BJ (cell line): ENCODE measurements at places on chromosomes 3 and 15. TPM values are rescaled to one million over a fixed set of nuclear protein-coding genes. Genes with fewer than 3 reads are reported as not detected.

DNA sequence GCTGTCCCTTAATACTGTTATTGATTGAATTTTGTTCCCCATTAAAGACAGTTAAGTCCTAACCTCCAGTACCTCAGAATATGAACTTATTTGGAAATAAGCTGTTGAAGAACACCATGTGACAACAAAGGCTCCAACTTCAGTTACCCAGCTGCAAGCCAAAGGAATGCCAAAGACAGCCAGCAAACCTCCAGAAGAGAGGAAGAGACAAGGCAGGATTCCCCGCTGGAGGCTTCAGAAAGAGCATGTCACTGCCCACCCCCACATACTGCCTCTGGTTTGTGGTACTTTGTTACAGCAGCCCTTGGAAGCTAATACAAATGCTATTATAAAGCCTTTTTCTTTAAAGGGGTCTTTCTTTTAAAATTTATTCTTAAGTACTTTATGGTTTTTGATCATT, 18.4 kb upstream of the NEK10 start:
- DNase-seq, result no peak

- DNase-seq, result no peak
Measured at GRCh38 chr3:115915061-115915460, 291.8 kb downstream of the GAP43 start.

DNA sequence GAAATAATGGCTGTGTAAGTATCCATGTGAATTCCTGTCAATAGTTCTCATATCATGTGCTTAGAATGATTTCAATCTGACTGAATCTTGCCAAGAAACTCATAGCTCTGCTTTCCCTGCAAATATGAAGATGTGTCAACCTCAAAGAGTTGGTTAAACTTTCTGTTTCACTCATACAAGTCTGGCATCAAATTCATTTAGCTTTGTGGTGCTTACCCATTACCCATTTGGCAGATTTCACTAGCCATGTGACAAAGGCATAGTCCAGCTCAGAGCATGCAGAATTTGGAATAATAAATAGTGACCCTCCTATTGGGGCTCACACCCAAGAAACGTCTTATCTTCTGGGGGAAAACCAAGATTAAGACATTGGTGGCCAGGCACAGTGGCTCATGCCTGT, 256.6 kb upstream of the TPRG1 start:
- no peak for DNase-seq

DNA sequence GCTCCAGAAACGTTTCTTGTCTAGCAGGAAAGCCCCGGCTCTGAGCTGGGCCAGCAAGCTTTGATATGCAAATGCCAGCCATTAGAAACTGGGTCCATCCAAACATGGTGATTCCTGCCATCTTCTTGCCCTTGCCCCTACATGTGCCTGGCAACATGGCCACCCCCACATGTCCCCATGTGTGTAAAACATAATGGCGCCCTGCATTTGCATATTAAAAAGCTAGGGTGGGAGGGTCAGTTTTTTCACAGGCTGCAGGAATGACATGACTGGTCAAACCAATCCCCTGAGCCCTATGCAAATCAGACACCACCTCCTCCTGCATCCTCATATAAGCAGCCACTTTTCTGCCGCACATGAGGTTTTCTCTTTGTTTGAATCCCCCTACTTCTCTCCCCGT, 21.2 kb downstream of the GPR156 start:
- no peak for DNase-seq

DNA sequence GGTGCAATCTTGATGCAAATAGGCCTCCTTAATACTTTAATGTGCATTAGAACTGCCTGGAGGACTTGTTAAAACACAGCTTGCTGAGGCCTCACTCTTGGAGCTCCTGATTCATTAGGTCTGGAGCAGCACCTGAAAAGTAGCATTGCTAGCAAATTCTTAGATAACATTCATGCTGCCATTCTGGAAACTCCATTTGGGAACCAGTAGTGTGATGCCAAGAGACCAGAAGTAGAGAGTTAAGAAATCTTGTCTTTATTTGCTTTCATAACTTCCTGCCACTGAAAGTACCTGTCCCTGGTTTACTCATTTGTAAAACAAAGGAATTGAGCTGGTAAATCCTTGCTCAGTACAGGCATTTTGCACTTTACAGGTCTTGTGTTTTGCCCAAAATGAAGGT, 72.0 kb downstream of the RAP2B start:
- DNase-seq, result no peak

- no peak for DNase-seq
Measured at GRCh38 chr15:40010686-40011085, 28.3 kb downstream of the SRP14 start.

GRCh38 chr3:171542976-171543375, 82.8 kb upstream of the TNIK start:
- DNase-seq, result no peak

- DNase-seq, result no peak
Measured at GRCh38 chr3:9352917-9353752, 9.7 kb upstream of the THUMPD3 start.

GRCh38 chr3:37701734-37702433, 159.8 kb upstream of the CTDSPL start:
- DNase-seq, result no peak

GRCh38 chr3:37492468-37492867, 318.1 kb upstream of the LRRFIP2 start:
- DNase-seq, result no peak

DNA sequence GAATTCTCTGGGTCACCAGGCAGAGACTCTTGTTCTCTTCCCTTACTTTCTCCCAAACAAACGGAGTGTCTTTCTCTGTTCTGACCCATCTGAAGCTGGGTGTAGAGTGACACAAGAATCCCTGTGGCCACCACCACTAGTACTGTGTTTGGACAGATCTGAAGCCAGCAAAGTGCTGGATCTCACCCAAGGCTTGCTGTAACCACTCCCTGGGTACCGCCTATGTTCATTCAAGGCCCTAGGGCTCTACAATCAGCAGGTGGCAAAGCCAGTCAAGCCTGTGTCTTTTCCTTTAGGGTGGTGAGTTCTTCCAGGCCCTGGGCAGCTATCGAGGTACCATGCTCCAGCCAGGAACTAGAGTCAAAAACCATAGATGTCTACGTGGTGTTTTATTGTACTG, 149.2 kb upstream of the CTNNB1 start:
- no peak for DNase-seq

DNA sequence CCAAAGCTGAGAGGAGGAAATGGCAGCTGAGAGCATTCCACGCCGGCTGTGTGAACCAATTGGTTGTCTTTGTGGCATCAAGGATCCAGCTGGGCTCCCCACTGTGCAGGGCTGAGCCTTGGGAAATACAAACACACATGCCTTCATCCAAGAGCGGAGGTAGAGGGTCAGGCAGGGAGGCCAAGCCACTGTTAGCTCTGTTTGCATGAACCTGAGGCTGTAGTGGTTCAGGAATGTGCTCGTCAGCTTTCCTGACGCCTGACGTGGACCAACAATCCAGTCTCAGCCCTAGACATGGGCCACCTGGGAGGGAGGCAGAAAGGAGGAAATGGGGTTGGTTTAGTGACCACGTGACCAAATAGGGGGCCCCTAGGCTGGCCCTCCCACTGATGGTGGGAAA, 276.9 kb downstream of the TLE3 start:
- DNase-seq, result no peak

DNA sequence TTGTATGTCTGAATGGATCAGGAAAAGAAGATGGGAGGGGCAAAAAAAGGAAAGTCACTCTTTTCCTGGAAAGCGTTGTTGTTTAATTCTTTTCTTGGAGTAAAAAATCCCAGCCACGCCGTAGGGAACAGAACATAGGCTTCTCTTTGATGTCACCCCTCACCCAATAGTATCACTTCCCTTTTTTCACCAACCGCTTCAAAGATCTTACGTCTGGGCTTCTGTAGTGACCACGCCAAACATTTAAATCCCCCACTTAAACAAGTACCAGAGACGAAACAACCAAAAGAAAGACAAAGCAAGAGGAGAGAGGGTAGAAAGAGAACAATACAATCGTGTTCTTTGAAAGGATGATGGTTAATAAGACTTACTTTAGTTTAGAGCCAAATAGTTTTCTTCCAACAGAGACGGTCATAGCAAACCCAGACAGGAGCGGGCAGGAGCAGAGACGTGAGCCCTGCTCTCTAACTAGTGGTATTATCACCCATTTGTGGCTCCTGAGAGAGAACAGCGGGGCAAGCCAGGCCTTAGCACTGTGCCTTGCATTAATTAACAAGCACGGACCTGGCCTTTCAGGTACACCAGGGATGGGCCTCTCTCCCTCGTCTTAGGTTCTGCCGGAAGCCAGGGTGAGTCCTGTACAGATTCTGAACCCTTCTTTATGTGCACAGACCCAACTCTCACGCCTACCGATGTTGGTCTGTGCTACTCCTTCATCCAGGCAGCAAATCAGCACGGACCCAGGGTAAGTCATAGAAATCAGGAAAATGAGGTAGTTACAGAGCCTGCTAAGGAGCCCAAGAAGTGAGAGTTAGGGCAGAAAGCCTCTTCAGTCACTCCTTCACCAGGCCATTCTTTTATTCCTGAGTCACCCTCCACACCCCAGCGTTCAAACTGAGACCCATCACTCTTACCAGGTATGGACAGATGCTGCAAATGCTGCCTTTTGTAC, 28.2 kb upstream of the BCL6 start:
- no peak for DNase-seq

- DNase-seq, result no peak
Measured at GRCh38 chr3:48661501-48662144, 1.1 kb downstream of the CELSR3 start.

GRCh38 chr3:171531716-171532115, 71.5 kb upstream of the TNIK start:
- DNase-seq, result no peak

DNA sequence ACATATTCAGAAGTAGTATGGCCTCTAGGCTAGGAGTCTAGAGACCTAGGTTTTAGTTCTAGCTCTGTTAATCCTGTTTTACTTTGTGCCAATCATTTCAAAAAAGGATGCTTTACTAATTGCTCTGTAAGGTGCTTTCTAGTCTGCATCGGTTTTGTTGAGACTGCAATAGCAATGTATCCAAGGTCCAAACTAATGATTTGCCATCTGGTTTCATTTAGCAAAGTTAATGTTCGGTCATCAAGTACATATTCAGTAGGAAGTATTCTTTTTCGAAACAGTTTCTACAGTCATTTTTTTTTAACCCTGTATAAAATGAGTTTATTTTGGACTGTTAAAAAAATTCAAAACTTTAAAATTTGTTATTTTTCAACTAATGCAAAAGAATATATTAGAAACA, 2.0 kb upstream of the GALK2 start:
- no peak for DNase-seq

GRCh38 chr15:38740206-38740605, 175.6 kb upstream of the RASGRP1 start:
- no peak for DNase-seq

DNA sequence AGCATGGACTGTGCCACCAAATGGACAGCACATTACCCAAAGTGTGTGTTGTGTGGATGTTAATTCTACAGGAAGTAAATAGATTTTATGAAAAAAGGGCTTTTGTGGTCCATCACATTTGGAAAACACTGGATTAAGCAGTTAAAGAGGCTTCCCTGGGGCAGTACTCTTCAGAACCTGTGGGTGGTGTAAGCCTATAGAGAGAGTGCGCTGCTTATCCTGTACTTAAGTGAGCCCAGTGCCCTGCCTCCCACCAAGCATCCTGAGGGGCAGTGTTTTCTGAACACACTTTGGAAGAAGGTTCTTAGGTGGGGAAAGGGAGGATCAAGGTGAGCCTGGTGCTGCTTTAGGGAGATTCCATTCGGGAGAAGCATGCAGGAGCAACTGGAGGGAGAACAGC, 10.9 kb downstream of the TTLL3 start:
- DNase-seq, result no peak

- no peak for DNase-seq
Measured at GRCh38 chr3:152197451-152197850, 71.3 kb upstream of the MBNL1 start.

- DNase-seq, result no peak
Measured at GRCh38 chr15:63551400-63551799, 45.8 kb upstream of the FBXL22 start.

DNA sequence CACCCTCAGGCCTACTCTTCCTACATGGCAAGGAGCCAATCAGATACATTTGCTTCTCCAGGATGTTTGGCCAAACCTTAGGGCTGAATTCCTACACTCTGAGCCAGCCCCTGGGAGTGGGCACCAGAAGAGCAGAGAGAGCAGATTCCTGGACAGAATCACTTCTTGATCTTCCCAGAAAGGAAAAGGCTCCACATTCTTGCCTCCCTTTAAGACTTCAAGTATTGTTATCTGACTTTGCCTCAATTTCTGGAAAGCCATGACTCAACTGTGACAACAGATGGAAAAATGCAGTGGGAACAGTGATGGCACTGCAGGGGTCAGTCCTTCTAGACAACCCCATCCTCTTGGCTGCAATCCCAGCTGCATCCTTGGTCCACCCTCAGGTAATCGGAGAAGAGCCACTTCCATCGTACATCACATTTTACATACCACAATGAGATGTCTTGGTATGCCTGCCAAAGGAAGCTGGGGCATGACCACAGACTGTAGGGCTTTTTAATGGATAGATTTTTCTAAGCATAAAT, 21.0 kb downstream of the SLCO2A1 start:
- peak; percentile 65 for DNase-seq

GRCh38 chr3:134931045-134931785, 136.2 kb downstream of the EPHB1 start:
- DNase-seq, result no peak

DNA sequence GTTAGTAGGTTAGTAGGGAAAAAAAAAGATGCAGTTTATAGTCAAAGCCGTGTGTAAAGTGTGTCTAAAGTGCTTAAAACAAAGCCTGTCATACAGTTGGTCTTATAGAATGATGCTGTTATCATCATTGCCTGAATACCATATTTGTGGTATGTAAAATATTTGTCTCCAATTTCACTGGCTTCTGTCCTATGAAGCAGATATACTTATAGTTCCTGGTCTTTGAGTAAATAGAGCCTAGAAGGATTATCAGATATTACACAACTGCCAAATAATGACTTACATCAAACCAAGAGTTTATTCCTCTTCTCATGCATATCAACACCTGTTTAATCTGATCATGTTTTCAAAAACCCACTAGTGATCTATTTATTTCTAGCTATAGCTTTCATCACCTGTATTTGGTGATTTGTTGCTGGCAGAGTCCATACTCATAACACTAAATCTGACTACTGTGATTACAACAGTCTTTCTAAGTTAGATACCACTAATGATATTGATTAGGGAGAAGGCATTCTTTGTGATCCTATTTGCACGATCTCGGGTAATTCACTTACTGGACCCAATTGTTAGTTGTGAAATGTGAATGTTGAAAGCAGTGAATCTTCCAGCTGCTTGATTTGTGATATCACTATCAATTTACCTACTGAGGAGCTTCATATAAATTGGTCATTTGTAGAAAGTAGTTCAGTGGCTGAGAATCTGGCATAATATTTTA, 413.7 kb downstream of the LPP start:
- no peak for DNase-seq

- DNase-seq, result peak; percentile 7
Measured at GRCh38 chr3:73351423-73352071, 273.2 kb downstream of the PDZRN3 start.

Gene CALML4
- 0.47 and 1.2 TPM in 2 replicates for polyA plus RNA-seq

Gene SV2B
- polyA plus RNA-seq, result 0.01 TPM in 1 of 2 replicates, not detected in the other

Gene EPB42
- polyA plus RNA-seq, result not detected in 2 replicates

Gene FGF7
- polyA plus RNA-seq, result 12.7 and 30.4 TPM in 2 replicates

Gene CCDC80
- polyA plus RNA-seq, result 199 and 291 TPM in 2 replicates

Gene CAPN3
- 5.3 and 6.6 TPM in 2 replicates for polyA plus RNA-seq

Gene NAA80
- polyA plus RNA-seq, result 3.6 and 5.8 TPM in 2 replicates

Gene ACTRT3
- 2.3 and 2.9 TPM in 2 replicates for polyA plus RNA-seq

Gene MYRIP
- polyA plus RNA-seq, result 0.06 and 0.15 TPM in 2 replicates

Gene LRRC2
- 0.55 and 1.2 TPM in 2 replicates for polyA plus RNA-seq

Gene COPG1
- polyA plus RNA-seq, result 181 and 220 TPM in 2 replicates

Gene AQP9
- polyA plus RNA-seq, result not detected in 2 replicates

Gene GOLGA8O
- polyA plus RNA-seq, result 0.56 and 0.78 TPM in 2 replicates

Gene SMAD6
- polyA plus RNA-seq, result 2.5 and 3.8 TPM in 2 replicates
